Stimulated activated CD4-positive, alpha-beta T cell treated with anti-CD3 and anti-CD28 coated beads, TNF-alpha, amount 100 ng/mL, for 4 hours (primary cell): ENCODE measurements at places on chromosomes 7 and 10.

- no peak for DNase-seq
Observed at GRCh38 chr7:135240441-135240840, 6.8 kb downstream of the STRA8 start.

DNA sequence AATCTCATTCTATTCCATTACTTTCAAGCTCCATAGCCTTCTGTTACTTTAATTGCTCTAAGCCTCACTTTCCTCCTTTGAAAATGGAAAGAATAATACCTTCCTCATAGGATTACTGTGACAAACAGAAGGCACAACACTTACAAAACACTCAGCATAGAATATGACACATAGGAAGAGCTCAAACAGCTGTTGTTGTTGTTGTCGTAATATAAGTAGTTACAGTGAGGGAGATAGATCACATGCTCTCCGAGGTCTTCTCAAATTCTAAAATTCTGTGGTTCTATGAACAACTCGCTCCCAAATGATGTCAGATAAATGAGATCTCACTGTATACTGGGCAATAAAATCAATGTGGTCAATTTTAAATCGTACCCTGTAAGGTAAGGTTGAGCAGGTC lies 1049.3 kb upstream of the C7orf33 start:
- DNase-seq, result no peak

DNA sequence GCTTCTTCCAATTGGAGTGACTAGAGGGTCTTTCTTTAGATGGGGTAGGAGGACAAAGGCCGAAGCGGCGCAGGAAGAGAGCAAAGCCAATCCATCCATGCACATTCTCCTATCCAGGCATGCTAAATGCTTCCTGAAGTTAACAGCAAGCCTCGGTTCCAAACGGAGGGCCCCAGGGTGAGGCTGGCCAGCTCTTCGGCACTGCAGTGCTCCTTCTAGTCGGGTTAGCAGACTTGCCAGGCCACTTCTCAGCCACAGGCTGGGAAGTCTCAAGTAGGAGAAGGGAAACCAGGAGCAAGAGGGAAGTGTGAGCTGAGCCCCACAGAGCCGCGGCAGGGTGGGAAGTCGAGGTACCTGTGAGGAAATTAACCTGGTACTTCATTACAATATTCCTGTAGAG lies 253.8 kb upstream of the INHBA start:
- no peak for DNase-seq

- DNase-seq, result peak; percentile 74
Observed at GRCh38 chr7:100483090-100483721, 521 bp upstream of the NYAP1 start.

DNA sequence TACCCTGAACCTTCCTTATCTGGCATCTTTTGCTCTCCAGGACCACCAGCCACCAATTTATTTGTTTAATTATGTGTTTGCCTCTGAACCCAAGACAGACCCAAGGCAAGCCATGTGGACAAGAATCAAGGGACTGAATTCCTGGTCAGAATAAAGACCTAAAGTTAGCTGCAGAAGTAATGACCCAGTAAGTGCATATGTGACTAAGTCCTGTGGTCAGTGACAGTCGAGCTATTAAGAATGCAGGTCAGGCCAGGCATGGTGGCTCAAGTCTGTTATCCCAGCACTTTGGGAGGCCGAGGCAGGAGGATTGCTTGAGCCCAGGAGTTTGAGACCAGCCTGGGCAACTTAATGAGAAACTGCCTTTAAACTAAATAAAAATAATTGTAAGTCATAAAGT lies 139.4 kb downstream of the CCDC71L start:
- no peak for DNase-seq
